ENCODE measurements at places on chromosomes 13 and 19. TPM values are rescaled to one million over a fixed set of nuclear protein-coding genes. Genes with fewer than 3 reads are reported as not detected.

GRCh38 chr13:20609145-20609544, 42.2 kb downstream of the IFT88 start:
- no peak for DNase-seq

DNA sequence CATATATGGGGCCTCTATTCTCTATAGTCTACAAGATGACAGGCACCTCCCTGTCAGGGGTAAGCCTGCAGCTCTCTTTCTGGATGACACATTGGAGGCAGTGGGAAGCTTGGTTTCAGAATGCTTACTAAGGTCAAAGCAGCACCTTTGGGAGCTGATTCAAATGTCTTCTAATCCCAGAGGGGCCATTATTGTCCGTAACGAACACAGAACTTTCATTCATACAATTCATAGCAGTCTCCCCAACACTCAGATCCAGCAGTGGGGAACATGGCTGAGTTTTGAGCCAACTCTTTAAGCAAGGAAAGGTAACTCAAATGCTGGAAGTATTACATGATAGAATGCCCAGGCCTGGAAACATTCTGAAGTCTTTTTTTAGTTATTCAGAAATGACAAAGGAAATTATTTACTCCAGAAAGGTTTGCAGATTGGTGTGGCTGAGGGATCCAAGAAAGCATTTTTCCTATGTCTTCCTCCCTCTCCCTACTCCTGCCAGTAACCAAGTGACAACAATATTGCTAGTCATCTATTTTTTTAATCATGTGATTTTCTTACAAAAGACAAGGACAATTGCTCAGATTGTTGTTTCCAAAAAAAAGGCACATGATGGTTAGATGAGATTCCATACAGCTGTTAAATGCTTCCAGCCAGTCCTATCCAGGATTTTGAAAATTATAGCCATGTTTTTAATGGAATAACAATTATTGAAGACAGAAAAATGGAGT, 118.7 kb downstream of the FOXO1 start:
- no peak for DNase-seq

DNA sequence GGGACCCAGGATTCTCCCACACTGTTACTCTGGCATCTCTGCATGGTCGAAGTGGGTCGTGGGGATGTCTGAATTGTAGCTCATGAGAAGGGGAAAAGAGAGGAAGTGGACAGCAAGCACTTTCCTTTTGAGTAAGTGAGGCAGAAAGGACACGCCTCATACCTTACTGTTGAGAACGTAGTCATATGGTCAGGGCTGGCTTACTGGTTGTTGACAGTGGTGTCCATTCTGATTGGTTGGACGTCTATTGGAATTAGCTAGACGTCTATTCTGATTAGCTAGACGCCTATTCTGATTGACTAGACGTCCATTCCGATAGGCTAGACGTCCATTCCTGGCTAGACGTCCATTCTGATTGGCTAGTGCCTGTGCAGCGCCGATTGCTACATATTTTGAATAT, 12.4 kb downstream of the GRIN2D start:
- DNase-seq = no peak

DNA sequence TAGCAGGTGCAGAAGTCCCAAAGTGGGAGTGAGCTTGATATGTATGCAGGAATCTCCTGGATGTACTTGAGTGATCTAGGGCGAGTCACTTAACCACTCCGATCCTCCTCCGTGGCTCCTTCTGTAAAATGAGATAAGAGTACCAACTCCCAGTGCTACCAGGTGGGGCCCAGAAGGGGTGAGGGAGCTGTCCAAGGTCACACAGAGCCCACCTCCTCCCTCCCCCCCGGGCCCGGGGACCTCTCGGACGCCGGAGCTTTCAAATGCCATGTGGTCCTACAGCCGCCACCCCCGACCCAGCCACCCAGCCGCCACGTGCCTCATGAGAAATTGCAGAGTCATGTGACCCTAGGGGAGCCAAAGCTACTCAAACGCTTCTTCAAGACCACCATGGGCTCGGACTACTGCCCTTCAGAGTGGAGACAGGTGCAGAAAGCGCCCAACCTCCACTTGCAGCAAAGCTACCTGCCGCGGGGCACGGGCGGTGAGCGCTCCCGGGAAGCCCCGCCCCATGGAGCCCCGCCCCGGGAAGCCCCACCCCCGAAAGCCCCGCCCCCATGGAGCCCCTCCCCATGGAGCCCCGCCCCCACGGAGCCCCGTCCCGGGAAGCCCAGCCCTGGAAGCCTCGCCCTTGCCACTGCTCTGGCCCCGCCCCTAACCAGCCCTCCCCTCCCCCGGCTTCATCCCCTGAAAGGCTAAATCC, 10.1 kb upstream of the ZNF358 start:
- DNase-seq = no peak

DNA sequence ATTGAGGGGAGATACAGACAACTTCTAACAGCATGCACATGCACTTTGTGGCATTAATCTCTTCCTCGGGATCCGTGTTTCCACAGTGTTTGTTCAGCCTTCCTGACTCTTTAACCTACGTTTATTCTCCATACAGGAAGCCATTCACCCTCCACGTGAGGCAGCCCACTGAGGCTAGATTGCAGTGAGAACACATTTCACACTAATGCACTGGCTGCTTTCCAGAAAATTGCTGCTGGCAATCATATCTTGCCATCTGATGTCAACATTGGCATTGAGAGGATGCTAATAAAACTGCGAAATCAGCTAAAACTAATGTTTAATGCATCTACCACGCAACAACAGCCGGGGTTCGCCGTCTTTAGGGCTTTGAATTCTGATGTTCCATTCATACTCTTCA, 30.0 kb downstream of the DCLK1 start:
- no peak for DNase-seq

ZNF260 gene
- total RNA-seq = 31.5 TPM

- DNase-seq = no peak
Observed at GRCh38 chr19:32691952-32692726, 518 bp downstream of the NUDT19 start.

Data from omental fat pad (tissue), 4 donors.